NCI-H69 (cell line): ENCODE measurements at places on chromosomes 11 and 22.

DNA sequence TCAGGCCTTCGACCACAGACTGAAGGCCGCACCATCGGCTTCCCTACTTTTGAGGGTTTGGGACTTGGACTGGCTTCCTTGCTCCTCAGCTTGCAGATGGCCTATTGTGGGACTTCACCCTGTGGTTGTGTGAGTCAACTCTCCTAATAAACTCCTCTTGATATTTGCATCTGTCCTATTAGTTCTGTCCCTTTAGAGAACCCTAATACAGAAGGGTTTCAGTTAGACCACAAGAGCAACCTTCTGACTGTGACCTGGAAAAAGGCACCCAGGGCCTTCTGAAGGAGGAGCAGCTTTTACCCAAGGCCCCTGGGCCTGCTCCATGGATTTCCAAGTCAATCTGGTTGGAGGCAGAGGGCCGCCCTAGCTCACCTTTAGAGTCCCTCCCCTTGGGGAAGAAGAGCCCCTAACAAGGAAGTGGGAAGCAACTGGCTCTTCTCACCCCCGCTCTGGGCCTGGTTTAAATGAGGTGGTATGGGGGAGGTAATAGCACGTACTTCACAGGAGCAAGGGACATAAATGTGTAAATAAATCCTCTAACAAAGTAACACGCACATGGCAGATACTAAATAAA, 11.2 kb upstream of the CHST1 start:
- DNase-seq, result no peak

- DNase-seq, result no peak
Measured at GRCh38 chr22:25896592-25896991, 154.6 kb downstream of the MYO18B start.

- no peak for DNase-seq
Measured at GRCh38 chr22:29126670-29127395, 54.0 kb downstream of the KREMEN1 start.

- DNase-seq, result no peak
Measured at GRCh38 chr11:115712296-115712695, 208.1 kb upstream of the CADM1 start.

GRCh38 chr11:62115085-62115694, 8.6 kb upstream of the INCENP start:
- no peak for DNase-seq

- DNase-seq, result no peak
Measured at GRCh38 chr22:28111501-28112189, 192.6 kb upstream of the PITPNB start.

GRCh38 chr22:40001800-40002577, 7.2 kb downstream of the FAM83F start:
- DNase-seq, result peak; percentile 82

DNA sequence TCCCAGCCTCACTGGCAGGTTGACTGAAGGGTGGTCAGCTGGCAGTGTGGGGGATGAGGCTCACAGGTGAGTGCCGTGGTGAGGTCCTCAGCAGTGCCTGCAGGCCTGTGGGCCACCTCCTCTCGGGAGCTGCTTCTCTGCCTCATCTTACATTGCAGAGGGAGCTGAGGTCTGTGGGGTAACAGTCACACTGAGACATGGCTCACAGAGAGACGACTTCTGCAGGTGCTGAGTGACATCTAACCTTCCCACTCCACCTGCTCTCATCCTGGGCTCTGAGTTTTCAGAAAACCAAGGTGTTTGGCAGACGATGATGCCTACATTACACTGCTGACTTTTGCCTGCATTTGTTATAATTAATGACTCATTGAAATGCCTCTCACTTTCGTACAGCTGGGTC, 8.8 kb upstream of the SLC5A1 start:
- no peak for DNase-seq

- DNase-seq, result peak; percentile 24
Measured at GRCh38 chr11:26953770-26954392, 40.0 kb upstream of the FIBIN start.

DNA sequence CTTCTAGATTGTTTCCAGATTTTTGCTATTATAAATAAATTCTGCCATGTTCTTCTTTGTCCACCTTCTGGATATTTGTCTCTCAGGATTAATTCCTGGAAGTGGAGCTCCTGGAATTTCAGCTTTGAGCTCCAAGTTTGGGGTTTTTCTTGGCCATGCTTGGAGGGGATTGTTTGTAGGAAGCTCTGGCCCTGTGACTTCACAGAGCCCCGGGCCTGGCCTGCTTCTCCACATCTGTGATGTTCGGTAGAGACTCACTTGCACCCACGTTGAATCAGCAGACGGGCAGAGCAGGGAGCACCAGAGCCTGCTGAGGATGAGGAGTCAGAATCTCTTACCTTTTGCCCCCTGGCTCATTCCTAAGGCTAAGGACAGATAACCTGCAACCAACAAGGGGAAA, 35.7 kb downstream of the LRRC32 start:
- no peak for DNase-seq
